SK-N-DZ (cell line): ENCODE measurements at places on chromosomes 7 and 10.

DNA sequence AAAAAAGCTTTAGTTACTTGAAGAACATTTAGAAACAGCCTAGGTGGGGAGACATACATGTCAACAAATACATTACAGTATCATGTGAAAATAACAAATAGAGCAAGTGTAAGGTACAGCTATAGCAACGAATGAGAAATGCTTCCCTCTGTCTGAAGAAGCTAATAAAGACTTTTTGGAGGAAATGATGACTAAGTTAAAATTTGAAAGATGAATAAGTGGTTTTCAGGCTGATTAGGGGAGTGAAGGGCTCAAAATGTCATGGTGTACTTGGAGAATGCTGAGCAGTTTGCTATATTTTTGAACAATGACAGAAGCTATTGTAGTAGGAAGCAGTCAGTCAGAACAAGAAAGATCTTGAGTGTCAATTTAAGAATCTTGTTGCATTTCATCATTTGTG, 2.8 kb upstream of the ARMC3 start:
- no peak for DNase-seq

DNA sequence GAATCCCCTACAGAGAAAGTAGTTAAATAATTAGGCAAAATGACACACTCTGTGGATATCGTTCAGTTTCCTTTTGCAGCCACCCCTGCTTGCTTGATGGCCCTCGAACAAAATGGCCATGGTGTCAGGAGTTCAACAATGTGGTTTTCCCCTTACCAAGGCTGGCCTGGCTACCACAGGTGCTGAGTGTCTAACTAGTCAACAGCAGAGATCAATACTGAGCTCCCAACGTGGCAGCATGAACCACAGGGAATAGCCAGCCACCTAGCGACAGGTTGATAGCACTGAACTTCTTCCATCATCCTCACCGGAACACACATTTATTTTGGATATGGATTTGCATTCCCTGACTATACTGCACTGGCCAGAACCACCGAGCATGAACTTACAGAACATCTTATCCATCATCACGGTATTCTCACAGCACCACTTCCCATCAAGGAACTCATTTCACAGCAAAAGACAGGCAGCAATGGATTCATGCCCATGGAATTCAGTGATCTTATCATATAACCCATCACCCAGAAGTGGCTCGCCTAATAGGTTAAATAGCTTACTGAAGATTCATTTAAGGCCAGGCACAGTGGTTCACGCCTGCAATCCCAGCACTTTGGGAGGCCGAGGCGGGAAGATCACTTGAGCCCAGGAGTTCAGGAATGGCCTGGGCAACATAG, 6.3 kb downstream of the C10orf67 start:
- DNase-seq, result no peak

- DNase-seq, result no peak
Measured at GRCh38 chr10:13421382-13421917, 73.4 kb upstream of the SEPHS1 start.

DNA sequence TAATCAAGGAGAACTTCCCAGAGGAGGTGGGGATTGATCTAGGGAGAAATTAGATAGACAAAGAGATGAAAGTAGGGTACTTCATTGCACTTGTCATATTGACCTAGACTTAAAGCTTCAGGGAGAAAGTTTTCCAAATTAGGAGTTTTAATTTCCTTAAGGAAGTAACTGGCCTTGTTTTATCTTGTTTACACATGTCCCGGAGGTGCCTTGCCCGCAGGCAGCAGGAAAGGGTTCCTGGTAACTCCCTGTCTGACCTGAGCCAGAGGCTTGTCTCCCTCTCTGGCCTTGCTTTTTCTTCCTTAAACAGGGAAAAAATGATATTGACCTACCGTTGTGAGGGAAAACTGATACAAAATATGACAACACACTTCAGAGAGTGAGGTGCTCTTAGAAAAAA, 181.6 kb downstream of the EVX1 start:
- no peak for DNase-seq

DNA sequence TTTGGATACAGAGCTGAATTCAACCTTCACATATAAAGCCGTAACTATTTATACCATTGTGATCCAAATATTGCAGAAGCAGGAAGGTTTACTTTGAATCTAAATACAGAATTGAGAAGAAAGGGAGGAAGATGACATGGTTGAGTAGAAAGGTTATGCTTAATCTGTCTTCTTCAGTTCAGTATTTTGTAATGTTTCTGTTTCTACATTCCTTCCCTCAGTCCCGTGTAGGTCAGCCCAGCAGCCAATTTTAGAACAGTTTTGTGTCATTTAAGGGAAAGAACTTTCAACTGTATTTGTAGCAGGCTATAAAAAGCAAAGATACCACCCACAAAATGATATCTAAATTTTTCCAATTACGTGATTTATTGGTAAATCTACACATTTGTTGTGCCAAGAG, 97.4 kb downstream of the CPED1 start:
- no peak for DNase-seq

DNA sequence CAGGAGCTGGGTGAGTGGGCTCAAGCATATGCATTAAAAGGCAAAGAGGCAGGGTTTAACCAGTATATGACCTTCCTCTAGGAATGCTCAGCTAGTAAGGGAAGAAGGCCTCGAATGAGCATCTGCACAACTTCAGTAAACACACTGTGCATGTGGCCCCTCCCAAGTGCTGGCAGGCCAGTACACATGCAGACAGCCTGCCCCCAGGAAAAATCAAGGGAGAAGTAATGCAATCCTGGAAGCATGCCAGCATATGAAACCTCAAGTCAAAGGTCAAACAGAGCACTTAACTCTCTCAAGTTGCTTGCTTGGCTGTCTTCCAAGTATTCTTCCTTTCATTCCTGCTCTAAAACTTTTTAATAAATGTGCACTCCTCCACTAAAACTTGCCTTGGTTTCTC, 208.4 kb downstream of the ACTR3B start:
- no peak for DNase-seq

GRCh38 chr7:135710417-135711138, 17.4 kb downstream of the SLC13A4 start:
- no peak for DNase-seq

DNA sequence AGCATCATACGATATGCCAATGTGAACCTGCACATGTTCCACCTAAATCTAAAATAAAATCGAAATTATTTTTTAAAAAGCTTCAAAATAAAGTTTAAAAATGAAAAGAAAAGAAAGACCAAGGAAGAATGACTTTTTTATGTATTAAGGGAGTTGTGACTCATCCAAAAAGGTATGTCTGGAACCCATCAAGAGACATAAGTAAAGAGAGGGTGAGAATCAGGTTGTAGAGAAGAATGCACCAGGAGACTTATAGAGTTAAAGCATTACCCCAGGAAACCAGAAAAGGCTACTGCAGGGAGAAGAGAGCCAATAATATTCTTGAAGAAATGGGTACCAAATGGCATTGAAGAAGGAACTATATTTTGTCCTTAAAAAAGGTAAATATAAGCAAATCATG, 69.8 kb downstream of the CTTNBP2 start:
- DNase-seq, result no peak
